Esophagus squamous epithelium (tissue), 5 donors: ENCODE measurements at places on chromosomes 7 and 10.

DNA sequence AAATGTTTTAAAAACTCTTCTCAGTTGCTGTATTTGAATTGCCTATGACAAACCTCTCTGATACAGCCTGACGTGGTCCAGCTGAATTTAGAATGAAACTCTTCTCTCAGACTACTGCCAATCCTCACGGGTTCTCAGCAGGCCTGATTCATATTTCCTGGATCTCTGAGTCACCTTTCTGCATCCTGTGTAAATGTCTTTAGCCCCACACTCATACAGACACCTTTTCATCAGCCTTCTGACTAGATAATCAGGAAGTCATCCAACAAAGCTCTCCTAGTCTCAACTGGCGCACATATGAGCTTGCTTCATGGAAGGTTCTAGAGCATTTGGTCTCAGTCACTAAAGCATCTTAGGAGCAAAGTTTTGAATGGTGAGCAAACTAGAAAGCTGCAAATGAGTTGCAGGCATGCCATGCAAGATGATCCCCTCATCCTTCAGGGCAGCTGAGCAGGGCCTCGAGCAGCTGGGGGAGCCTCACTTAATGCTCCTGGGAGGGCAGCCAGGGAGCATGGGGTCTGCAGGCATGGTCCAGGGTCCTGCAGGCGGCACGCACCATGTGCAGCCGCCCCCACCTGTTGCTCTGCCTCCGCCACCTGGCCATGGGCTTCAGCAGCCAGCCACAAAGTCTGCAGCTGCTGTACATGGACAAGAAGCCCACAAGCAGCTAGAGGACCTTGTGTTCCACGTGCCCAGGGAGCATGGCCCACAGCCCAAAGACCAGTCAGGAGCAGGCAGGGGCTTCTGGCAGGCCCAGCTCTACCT, 182.8 kb downstream of the ARHGAP12 start:
- no peak for DNase-seq

- no peak for DNase-seq
Observed at GRCh38 chr10:24249829-24250415, 41.0 kb downstream of the KIAA1217 start.

GRCh38 chr7:10734595-10734994, 239.1 kb upstream of the PHF14 start:
- DNase-seq, result no peak

GRCh38 chr7:50557099-50557498, 8.1 kb downstream of the DDC start:
- no peak for DNase-seq

DNA sequence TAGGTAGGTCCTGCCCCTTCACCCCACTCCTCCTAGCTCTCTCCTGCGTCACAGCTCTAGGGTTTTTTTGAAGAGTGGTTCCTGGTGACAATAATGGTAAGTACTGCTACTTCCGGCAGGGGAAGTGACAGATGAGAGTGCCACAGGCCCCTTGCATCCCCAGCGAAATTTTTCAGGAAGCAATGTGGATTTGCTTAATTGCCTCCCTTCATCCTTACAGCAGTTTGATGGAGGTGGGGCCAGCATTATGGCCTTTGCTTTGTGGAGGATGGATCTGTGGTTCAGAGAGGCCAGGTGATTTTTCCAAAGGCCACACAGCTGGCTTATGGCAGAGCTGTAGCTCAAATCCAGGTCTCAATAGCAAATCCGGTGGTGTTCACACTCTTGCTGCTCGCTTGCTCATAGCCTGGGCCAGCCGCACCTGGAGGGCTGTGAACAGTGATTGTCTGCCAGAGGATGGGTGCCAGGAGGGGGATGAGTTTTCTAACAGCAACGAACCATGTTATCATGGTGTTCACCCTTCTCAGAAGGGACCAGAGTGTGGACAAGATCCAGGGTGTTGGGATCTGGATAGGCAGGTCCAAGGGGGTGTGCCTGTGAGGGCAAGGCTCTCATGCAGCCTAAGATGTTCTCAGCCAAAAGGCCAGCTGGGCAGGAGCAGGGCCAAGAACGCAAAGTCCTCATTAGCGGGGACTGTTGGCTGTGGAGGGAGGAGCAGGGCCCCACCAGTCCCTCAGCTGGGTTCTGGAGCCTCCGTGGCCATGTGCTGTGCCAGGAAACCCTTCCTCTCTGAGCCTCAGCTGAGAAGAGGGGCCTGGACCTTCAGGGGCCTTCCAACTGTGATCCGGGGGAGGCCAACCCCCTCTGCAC, 89.0 kb downstream of the EMX2 start:
- no peak for DNase-seq

- no peak for DNase-seq
Observed at GRCh38 chr7:156219307-156220077, 407.2 kb upstream of the SHH start.
